ENCODE measurements at places on chromosomes 16 and 17. TPM values are rescaled to one million over a fixed set of nuclear protein-coding genes. Genes with fewer than 3 reads are reported as not detected.

- no peak for DNase-seq
Measured at GRCh38 chr17:10879190-10879836, 41.4 kb upstream of the PIRT start.

GRCh38 chr16:57741660-57742191 lies 6.2 kb downstream of the KATNB1 start:
- no peak for DNase-seq

GRCh38 chr17:79988185-79988971 lies 47.3 kb downstream of the TBC1D16 start:
- DNase-seq = no peak

DNA sequence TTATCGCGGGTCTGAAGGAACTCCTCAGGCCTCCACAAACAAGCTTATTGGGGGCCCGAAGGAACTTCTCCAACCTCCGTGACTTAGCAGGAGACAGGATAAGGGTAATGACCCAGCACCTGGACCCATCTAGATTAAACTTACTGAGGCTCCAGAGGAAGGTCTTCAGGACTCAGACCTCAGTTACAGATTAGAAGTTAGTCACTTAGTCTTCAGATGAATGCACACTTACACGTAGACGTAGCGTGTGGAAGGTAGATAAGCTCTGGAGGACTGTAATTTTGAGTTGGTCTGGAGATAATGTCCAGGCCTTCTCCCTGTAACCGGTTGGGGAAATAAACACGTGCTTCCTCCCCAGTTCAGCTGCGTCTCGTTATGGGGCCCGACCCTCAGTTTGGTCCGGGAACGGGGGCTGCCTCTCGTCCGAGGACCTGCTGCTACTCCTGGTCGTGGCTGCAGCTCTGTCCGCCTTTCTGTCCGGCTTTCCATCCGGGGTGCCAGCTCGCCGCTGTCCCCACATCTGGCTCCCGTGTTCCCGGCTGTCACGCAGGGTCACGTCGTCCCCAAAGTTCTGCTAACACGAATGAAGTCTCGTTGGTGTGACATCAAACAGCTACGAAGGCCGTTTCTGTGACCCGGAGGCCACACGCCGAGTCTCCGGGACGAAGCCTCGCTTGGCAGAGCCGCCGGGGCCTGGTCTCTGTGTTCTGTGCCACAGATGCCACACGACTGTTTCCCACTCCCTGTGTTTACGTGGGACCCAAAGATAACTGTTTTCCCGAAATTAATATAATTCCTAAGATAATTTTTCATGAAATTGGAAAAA lies 11.8 kb upstream of the SECTM1 start:
- DNase-seq = no peak

GRCh38 chr16:23771642-23772041 lies 16.8 kb downstream of the CHP2 start:
- no peak for DNase-seq

- DNase-seq = no peak
Measured at GRCh38 chr17:41413353-41413957, 10.9 kb downstream of the KRT37 start.

GRCh38 chr16:23571895-23572294 lies 14.4 kb downstream of the UBFD1 start:
- DNase-seq = no peak

DNA sequence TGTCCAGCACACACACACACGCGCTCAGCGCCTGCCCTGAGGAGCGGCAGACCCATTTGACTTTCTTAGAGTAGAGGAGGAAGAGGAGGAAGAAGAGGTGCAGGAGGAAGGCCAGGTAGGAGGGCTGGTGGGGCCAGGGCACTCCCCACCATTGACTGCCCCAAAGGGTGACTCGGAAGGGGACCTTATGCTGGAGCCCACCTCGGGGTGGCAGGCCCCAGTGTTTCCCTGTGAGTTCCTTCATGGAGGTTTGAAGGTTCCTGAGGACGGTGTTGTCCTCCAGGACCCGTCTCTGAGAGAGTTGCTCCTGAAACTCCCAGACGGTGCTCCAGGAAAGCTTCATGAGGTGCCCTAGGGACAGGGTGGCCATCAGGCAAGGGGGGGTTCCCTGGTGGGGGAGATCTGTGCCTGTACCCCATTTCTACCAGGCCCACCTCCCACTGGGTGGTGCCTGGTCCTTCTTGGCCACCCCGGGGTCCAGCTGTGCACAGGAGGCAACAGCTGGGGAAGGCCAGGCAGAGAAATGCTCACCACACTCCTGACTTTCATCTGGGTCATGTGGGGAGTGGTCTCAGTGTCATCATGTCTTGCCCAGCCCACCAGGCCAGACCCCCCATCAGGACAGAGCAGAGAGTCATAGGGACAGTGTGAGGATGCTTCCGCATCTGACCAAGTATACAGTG lies 89.5 kb downstream of the TNFRSF13B start:
- no peak for DNase-seq

GRCh38 chr16:85955566-85955965 lies 56.6 kb downstream of the IRF8 start:
- no peak for DNase-seq

- DNase-seq = no peak
Measured at GRCh38 chr16:2482708-2483534, 8.0 kb downstream of the TBC1D24 start.

GRCh38 chr17:30534298-30534697 lies 57.1 kb downstream of the GOSR1 start:
- DNase-seq = no peak

DNA sequence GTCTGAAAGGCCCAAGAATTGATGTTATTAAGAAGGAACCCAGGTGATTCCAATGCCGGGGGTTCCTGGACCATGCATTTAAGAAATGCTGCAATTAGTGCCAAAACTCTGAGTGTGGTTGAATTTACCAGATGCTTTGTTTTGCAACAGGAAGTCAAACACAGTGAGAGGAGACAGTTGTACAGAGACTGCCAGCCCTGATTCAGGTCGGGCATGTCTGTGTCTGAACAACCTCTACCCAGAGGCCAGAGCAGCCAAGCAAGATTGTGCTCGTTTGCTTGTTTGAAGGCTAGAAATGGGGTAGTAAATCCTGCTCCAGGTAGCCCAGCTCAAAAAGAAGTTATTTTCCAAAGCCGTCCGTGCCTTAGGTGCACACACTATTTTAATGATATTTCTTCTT lies 412.4 kb upstream of the ERCC4 start:
- DNase-seq = no peak

GRCh38 chr17:1779571-1780131 lies 17.8 kb downstream of the SERPINF1 start:
- no peak for DNase-seq

DNA sequence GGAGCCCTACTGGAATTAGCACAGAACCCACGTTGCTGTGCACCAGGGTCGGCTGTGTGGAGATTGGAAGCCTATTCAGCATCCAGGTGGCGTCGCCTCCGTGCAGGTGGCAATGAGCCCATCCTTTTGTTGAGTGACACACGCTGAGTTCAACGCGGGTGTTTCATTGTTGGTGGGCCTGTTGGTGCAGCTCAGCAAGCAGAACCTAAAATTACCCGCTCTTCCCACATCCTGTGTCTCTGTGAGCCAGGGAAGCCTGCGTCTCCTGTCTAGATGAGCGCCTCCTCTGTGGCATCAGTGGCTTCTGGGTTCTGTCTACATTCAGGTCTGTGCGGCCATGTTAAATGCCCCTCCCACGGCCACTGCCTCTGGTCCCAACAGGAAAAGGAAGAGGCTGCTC lies 14.5 kb downstream of the CD2BP2 start:
- DNase-seq = no peak

- no peak for DNase-seq
Measured at GRCh38 chr16:9148374-9149015, 57.1 kb downstream of the HAPSTR1 start.

DNA sequence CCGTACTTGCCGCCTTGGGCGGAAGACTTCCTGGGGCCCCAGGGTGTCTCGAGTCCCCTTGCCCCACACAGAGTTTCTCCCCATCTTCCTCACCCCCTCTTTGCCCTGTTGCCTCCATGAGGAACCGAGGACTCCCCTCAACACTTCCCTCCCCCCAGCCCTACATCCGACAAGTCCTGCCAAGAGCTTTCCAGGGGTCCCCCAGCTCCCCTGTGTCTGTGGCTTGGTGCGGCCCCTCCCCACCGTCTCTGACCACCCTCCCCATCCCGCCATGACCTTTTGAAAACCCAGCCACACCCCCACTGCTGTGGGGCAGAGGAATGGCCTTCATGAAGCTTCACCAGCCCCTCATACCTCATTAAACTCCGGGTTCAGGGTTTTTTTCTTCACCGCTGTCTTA lies 11.4 kb downstream of the SCGB1C2 start:
- DNase-seq = no peak

- DNase-seq = no peak
Measured at GRCh38 chr16:4487955-4488498, 11.8 kb downstream of the HMOX2 start.

DNA sequence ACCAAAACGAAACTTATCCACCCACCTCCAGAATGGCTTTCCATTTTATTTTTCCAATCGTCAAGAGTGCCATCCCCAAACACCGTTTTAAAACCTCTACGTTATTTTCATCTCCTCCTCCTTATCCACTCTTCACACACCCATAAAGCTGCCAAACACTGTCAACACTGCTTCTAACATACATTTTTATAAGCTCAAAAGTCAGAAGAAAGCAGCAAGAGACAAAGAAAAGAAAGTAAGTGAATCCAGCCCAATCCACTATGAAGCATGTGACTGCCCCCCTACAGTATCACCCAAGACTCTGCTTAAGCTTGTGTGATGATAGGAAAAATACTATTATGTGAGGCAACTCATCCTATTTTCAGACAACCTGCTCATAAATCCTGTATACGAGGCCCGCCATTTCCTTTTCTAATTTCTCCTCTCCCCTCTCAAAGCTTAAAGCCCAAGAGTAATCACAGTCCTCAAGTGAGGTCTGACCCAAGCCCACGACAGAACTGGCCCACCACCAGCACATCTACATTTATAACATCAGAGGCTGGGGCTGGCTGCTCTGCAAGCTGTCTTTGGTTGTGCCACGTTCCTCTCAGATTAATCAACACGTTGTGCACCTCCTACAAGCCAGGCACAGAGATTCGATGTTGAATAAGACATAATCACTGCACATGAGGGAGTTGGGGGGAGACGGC lies 16.3 kb downstream of the USP31 start:
- DNase-seq = no peak

DNA sequence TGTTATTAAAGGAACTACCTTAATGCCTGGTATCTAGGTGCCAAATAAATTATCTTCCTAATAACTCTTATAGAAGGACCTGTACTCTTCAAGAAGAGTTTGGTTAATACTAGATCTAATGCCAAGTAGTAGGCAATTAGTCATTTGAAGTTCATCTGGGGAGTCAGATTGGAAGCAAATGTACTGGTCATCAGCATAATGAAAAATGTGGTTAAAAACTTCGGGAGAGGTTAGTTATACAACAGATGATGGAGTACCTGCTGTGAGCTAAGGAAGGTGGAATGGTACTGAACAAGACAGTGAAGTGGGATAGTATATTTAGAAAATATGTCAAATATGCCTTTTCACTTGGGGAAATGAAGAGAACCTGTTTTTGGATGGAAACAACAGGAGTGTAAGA lies 49.2 kb downstream of the TNRC6A start:
- no peak for DNase-seq

DNA sequence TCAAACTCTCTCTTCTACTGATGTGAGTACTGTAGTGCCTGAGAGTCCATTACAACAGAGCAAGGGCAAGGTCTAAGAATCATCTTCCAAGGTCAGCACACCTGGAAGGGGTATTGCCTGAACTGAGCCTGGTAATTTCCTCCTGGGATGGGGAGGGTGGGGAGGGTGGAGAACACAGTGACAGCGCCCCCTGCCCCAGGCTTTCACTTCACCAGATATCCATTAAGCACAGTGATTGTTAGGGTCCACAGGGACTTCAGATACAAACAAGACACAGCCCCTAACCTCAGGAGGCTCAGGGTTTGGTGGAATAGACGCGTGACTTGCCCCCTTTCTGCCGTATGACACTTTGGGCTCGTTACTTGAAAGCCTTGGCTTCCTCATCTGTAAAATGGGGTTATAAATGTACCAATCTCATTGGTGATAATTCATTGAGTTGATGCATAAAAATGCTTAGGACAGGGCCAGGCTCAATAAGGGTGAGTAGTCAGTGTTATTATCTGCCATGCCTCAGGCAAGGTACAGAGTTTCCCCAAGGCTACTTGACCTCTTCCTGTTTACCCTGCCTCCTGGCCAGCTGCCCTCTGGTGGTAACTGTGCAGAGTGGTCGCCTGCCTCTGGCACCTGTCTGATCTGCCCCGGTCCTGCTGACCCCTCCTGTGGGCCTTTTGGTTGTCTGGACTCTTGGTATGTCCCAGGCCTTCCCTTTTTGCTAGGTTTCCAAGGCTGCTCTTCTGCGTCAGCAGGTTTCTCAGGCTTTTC lies 13.1 kb upstream of the BRD7 start:
- no peak for DNase-seq

DNA sequence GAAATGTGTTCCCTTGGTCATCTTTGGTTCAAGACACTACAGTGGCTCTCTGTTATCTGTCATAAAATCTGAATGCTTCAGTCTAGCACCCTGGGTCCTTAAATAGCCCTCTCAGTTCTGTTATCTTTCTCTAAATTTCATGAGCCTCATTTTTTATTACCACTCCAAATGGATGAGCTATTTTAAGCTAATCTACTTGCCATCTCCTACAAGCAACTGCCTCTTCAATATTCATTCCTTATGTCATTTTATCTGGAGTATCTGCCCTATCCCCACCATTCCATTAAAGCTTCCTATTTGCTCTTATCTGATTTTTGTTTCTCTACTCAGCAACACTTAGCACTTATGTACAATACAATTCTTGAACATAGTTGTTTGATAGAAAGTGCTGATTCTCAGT lies 28.0 kb upstream of the EVI2A start:
- DNase-seq = no peak

DNA sequence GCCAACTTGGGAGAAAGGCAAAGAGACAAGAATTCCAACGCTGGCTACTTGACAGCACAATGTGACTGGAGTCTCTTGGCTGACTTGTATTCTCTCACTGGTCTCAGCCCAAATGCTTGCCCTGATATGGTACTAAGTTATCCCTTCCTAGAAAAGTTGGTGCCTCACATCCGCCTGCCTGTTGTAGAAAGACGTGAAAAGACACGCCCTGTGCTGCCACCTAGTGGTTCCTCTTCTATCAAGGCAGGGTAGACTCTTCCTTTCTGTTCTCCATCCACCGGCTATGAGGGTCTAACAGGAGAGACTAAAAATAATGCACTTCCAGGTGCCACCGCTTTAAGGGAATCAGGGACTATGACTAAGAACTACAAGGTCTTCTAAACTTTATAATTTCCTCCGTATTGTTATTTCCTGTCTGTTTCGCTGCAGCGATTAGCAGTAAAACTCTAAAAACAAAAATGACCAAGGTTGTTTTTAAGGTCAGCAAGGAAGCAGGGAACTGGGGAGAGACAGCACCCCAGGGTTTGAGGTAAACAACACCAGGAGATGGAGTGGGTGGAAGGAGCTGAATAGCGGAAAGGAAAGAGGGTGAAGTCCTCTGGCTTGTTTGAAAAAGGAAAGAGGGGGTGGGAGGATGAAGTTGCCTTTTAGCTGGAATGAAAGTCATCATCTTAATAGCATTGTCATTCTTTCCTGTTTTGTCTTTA lies 109.5 kb downstream of the YPEL2 start:
- DNase-seq = peak; percentile 90

IL34 gene
- polyA plus RNA-seq = 0.95 TPM

SLC47A1 gene
- polyA plus RNA-seq = 25.5 TPM

SPG7 gene
- 85.9 TPM for polyA plus RNA-seq

WRAP53 gene
- 13.1 TPM for polyA plus RNA-seq

PSMD3 gene
- 109 TPM for polyA plus RNA-seq

IL17C gene
- not detected for polyA plus RNA-seq

C17orf50 gene
- polyA plus RNA-seq = not detected

RAB11FIP3 gene
- polyA plus RNA-seq = 95.2 TPM

GALR2 gene
- not detected for polyA plus RNA-seq

KRT14 gene
- 0.55 TPM for polyA plus RNA-seq
